Lower leg skin (tissue), 4 donors: ENCODE measurements at places on chromosomes 6 and 20.

GRCh38 chr6:132161283-132161682 lies 210.1 kb upstream of the CCN2 start:
- no peak for DNase-seq

GRCh38 chr20:44428174-44429016 lies 47.3 kb upstream of the TTPAL start:
- DNase-seq = no peak

DNA sequence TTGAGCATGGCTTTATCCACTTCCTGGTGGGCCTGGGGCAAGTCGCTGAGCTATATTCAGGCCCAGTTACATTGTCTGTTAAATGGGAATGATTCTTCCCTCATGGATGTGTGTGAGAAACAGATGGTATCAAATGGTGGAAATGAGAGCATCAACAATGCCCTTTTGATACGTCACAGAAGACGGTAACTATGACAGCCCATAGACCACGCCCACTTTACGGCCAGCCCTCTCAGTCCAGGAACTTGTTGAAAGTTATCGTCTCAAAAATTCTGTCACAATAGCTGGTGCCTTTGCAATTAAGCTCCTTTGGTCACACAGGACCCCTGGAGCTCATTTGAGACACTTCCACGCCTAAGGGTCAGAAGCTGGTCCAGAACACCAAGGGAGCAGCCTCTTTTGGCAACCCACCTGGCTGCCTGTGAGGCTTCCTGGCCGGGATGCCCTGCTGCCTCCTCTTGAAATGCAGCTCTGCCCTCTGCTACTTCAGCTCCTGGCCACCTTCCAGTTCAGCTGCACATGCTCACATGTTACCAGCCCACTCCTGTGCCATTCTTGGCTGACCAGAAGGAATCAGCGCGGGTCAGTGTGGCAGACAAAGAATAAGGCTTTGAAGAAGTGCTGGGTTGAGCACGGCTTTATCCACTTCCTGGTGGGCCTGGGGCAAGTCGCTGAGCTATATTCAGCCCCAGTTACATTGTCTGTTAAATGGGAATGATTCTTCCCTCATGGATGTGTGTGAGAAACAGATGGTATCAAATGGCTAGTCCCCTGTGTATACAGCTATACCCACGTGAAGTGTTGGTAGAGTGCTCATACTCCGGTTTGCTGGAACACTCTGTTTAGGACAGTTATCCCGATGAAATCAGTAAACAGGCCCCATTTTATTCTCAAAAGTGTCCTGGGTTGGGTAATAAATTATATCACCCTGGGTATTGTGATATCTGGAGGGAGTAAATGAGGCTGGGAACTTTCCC lies 199.2 kb upstream of the SUPT3H start:
- no peak for DNase-seq

- DNase-seq = no peak
Observed at GRCh38 chr6:124008988-124009765, 205.5 kb downstream of the NKAIN2 start.

DNA sequence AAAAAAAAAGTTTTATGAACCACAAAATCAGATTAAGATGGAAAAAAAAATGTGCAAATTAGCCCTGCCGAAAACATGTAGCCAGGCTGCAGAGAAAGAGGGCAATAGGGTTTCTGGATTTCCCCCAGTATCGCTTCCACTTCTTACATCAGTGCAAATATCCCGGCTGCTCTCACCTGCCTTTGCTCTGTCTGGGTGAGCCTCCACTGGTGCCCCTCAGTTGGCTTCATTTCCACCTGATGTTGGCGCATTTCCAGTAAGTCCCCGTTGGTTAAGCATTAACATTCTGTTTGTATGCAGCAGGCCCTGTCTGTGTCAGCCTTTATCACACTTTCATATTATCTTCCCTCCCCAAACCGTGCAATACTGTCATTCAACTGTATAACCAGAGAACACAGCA lies 215.1 kb downstream of the CBLN4 start:
- no peak for DNase-seq

DNA sequence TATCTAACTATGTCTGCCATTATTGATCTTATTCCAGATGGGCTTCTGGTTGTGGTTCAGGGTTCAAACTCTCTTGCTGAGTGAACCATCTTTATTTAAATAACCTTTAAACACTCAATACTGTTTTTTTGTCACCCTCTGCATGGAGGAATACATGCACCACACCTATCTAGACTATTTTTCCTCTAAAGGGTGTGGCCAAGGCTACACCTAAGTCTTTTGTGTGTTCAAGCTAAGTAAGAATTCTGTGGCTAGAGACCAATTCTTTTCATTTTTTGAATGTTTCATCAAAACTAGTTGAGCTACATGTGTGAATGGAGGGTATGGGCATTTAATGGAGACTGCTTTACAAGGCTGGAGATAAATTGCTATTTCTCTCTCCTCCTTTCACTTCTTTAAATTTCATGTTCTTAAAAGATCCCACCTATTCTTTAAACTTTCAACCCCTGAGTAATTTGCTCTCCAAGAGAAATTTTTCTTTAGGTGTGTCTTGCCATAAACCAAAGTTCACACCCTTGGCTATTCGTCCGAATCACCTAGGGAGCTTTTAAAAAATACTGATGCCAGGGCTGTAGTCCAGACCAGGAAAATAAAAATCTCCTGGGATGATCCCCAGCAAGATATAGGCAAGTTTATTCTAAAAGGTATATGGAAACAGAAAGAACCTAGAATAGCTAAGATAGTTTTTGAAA lies 24.8 kb upstream of the MBOAT1 start:
- DNase-seq = no peak

DNA sequence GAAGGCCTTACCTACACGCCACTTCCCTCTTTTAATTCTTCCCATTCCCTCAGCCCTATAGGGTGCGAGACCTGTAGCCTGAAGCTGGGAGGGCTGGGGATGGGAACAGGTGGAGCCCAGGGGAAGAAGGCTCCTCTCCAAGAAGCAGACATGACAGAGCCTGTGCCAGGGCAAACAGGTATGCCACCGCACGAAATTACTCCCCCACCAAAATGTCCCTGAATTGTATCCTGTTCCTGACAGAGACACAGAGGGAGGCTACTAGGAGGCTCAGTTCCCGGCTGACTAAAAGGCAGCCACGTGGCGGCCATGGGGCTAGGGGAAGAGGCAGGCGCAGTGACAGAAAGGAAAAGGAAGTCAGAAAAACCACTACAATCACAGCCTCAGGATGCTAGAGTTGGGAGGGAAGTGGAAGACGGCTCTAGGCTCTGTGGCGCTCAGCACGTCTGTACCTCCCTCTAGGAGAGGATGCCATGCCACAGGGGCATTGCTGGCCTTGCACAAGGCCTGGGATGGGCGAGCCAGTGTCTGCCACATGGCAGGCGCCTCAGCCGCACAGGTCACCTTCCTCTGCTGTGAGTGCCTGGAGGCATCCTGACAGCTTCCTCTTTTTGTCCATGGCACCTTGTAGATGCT lies 27.7 kb downstream of the TFEB start:
- DNase-seq = no peak

DNA sequence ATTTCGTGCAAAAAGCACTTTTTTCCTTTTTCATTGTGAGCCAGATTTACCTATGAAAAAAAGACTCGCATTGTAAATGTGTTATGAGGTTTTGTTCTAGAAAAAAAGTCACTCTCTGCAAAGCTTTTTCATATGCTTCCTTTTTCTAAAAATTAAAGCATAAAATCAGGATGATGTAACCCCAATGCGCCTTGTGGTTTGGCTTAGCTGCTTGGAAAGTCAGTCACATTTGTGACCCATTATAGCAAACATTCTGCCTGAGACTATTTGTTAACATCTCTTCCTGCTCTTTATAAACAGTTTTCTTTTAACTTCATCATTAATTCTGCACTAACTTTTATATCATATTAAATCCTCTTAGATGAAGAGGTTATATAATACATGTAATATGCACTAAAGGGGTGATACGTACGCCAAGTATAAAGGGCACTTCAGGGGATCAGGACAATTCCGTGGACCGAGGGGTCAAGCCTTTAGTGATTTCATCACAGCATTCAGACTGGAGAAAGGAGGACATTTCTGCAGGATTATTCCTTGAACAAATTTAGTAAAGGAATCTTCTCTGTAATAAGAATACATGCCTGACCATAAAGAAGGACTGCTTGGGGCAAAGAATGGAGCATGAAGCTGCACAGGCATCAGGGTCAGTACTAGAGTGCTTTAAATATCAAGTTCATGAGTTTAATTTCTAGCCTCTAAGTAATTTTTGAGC lies 48.1 kb upstream of the SMLR1 start:
- DNase-seq = no peak

- no peak for DNase-seq
Observed at GRCh38 chr6:16706029-16706428, 55.2 kb downstream of the ATXN1 start.

DNA sequence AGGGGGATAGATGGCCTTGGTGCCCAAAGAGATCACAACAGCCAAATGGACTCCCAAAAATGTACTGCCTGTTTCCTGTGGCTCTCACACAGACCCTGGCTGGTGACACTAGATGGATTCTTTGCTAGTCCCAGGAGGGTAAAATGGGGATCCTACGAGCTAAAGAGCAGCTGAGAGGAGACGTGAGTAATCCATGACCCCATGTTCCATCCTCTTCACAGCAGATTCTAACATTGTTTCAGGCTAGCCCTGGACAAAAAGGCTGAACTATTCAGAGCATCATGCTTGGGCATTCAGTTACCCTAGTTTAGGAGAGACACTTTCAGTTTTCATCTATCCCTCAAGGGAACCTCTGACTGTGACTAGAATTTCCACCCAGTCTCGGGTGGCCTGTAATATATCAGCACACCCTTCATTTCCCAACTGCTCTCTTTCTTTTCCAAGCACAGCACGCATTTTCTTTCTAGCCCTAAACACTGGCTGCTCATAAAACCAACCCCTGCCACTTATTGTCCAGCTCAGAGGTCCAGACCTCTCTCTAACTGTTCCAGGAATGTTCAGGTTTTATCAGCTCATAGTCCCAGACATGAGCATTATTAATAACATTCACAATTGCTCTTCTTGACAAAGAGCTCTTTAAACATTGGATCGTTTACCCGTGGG lies 48.5 kb downstream of the SLC22A1 start:
- no peak for DNase-seq

- no peak for DNase-seq
Observed at GRCh38 chr20:15674253-15675060, 898.8 kb downstream of the KIF16B start.

- DNase-seq = no peak
Observed at GRCh38 chr6:43510827-43511163, 649 bp upstream of the LRRC73 start.
